ENCODE measurements at places on chromosomes 5 and 9.

- DNase-seq, result no peak
Measured at GRCh38 chr9:88303721-88304451, 84.4 kb upstream of the SPIN1 start.

GRCh38 chr5:14211818-14212803 lies 69.0 kb downstream of the TRIO start:
- DNase-seq, result no peak

DNA sequence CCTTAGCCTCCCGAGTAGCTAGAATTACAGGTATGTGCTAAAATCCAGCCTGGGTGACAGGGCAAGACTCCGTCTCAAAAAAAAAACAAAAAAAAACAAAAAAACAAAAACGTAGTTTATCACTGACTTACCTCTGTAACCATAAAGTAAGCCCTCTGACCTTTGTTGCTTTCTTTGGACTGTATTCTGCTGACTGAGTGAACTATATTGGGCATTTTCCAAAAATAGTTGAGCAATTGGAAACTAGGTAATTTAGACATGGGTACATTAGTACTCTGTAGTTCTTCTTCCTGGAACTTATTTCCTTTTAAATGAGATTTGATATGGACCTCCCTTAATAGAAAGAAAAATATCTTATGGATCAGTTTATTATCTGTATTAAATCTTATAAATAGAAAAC lies 66.6 kb downstream of the ANKHD1 start:
- DNase-seq, result no peak

DNA sequence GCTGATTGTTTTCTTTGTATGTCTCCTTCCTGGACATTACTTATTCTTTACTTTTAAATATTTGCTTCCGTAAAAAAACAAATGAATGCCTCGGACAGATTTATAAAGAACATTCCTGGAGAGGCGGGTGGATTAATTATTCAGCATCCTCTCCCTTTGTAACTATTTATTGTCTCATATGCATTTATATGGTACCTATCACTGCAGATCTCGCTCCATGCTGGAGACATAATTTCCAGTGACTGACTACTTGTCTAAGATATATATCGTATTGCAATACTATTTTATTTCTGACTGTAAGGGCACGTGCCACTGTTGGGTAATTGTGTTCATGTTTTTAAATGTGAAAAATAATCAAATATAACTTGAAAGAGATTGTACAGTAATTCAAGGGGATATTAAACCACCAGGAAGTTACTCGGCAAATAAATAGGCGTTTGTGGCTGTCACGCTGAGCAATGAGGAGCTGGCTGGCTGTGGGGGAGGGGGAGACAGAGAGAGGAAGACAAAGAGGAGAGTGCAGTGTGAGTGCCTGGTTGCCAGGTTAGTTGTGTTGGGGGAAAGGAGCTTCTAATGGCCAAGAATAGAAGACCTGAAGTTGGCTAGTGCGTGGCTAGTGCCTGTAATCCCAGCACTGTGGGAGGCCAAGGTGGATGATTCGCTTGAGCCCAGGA lies 131.8 kb upstream of the GABRP start:
- no peak for DNase-seq

GRCh38 chr9:127437497-127438264 lies 13.5 kb downstream of the ZNF79 start:
- DNase-seq, result no peak

GRCh38 chr5:103454770-103455169 lies 107.8 kb downstream of the NUDT12 start:
- no peak for DNase-seq

DNA sequence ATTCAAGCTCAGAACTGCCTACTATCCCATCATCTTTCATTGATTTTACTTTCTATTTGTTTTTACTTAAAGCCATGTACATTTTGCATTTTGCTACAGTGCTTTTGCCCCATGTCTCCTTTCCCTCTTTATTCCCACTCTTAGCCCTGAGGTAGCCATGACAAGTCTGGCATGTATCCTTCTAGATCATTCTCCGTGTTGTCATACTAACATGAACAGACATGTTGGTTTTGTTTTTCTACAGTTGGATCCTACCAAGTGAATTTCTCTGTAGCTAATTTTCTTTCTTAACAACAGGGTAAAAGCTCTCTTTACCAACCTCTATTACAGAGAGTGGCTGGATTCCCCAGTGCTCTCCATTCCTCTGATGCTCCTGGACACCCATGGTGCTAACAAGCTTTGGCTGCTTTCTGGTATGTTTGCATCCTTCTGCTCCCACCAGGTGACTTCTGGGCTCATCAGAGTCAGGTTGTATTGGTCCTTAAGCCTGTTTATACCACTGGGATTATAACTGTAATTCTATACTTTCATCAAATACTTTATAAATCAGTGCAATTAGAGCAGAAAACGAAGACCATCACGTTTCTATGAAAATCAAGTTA lies 38.8 kb upstream of the BOD1 start:
- DNase-seq, result no peak

- no peak for DNase-seq
Measured at GRCh38 chr5:178586396-178586795, 3.8 kb downstream of the COL23A1 start.

- DNase-seq, result no peak
Measured at GRCh38 chr9:35490910-35491465, 1.1 kb downstream of the RUSC2 start.

GRCh38 chr9:97387936-97388684 lies 23.8 kb upstream of the TDRD7 start:
- peak; percentile 26 for DNase-seq

DNA sequence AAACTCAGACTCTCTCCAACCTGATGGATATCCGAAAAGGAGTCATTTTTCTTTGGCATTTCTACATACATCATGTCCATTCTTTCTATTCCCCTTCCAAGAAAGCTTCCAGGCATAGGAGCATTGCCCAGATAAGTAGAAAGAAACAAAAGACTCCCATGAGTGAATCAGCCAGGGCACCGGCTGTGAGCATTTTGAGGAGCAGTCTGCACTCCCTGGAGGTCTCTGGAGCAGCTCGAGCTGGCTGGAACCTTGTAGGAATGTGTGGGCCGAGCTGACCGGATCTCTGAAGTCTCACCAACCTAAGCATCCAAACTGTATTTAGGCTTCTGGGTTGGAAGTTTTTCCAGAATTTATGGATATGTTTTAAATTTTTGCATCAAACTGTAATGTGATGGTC lies 161.4 kb upstream of the TRPC7 start:
- no peak for DNase-seq

GRCh38 chr5:133799571-133800237 lies 168.7 kb downstream of the C5orf15 start:
- no peak for DNase-seq

GRCh38 chr5:69250593-69250992 lies 15.9 kb downstream of the CDK7 start:
- DNase-seq, result no peak

DNA sequence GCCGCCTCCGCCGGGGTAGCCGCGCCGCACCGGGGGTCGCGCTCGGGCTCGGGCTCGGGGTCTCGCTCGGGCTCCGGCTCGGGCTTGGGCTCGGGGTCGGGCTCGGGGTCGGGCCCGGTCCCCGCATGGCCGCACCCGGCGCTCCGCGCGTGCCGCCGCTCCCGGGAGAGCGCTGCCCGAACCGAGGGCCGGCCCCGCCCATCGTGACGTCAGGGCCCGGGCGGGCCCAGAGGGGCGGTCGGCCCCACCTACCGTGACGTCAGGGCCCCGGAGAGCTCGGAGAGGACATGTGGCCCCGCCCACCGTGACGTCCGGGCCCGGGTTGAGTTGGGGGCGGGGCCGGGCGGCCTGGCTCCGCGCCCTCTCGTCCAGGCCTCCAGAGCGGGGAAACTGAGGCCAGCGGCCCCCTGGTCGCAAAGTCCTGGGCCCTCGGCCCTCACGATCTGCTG lies at the start of gene NSMF:
NSMF (minus strand) TSS at position 183 of the 449 bp plus-strand sequence. CDS start 232 bp downstream, outside the sequence.
- peak; percentile 86 for DNase-seq

GRCh38 chr9:2634818-2635217 lies 13.2 kb downstream of the VLDLR start:
- no peak for DNase-seq

- no peak for DNase-seq
Measured at GRCh38 chr9:78900500-78900899, 603.6 kb downstream of the PSAT1 start.

DNA sequence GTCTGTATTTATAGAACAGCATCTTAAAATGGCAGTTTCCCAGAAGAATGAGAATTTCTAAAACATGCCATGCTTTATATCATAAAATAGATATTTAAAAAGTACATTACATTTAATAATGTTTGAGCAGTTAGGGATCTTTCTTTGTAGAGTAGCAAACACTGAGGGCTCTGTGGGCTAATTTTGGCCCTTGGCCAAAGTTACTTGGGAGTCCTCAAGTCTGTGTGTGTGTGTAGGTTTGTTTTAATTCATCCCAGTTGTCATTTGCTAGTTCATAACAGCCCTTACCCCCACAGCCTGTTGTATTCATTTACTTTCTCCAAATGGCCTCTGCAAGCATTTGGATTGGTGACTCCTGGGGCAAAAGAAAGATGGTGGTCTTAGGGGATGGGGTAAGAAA lies 576.4 kb upstream of the SGCD start:
- DNase-seq, result no peak

- no peak for DNase-seq
Measured at GRCh38 chr9:134531220-134531970, 110.2 kb upstream of the COL5A1 start.

DNA sequence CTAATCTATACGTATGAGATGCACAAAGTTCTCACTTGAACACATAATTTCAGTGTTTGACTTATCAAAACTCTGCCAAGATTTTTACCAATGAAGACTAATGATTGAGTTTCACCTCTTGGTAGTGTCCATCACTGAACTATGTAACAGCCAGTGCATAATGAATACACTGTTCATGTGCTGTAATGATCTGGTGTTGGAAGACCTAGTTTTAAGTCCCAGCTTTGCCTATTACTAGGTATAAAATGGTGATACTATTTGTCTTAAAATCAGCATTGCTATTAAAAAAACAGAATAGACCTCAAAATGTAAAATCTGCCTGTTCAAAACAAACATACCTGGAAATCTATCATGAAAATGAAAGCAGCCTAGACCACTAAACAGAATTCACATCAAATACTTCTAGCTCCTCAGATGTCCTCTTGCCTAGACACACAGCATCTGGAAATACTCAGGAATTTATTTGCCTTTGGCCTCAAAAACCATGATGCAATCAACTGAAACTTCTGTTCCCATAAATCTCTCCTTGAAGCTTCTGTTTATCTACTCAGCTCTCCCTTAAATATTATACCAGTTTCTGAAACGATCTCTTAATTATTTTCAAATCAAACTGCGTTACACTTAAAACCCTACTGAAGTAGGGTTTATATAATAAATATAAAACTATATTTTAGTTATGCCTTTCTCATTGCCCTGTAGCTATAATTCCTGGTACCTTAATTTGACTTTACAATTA lies 38.1 kb downstream of the MRPS27 start:
- peak; percentile 70 for DNase-seq

- DNase-seq, result no peak
Measured at GRCh38 chr5:29758986-29759421, 1434.5 kb upstream of the CDH6 start.

DNA sequence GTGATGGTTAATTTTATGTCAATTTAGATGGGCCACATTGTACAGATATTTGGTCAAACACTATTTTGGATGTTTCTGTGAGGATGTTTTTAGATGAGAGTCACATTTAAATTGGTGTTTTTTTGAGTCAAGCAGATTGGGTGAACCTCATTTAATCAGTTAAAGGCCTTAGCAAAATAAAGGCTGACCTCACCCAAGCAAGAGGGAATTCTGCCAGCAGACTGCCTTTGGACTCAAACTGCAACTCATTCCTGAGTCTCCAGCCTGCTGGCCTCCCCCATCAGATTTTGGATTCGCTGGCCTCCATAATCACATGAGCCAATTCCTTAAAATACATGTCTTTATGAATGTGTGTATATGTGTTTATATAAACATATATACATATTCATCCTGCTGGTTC lies 282.7 kb upstream of the POU5F2 start:
- no peak for DNase-seq

- DNase-seq, result no peak
Measured at GRCh38 chr5:134637116-134637721, 4.6 kb upstream of the SAR1B start.

GRCh38 chr9:134040176-134040565 lies 14.9 kb downstream of the BRD3OS start:
- DNase-seq, result no peak

DNA sequence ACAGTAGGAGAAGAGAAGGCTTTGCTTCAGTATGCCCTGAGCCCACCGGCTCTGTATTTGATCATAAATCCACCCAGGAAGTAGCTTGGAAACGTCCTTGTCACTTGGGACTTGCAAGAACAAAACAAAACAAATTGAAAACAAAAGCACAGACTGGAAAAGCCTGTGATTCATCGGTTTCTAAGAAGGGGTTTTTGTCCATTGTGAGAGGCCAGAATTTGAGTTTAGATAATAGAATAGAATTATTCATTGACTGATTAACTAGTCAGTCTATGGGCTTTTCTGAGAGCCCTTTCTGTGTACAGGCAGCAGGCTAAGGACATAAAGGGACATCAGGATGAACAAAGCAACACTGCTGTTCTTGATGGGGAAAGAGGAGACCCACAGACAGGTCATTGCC lies 424.8 kb downstream of the IRX1 start:
- DNase-seq, result no peak

- DNase-seq, result no peak
Measured at GRCh38 chr9:135920256-135920930, 13.0 kb upstream of the CAMSAP1 start.

- DNase-seq, result peak; percentile 21
Measured at GRCh38 chr5:54867310-54867944, 118.0 kb downstream of the ESM1 start.

GRCh38 chr9:36092509-36093215 lies 43.9 kb upstream of the GLIPR2 start:
- no peak for DNase-seq

- DNase-seq, result no peak
Measured at GRCh38 chr5:55600086-55600485, 65.3 kb upstream of the PLPP1 start.

- DNase-seq, result no peak
Measured at GRCh38 chr9:132125944-132126679, 35.7 kb upstream of the NTNG2 start.

DNA sequence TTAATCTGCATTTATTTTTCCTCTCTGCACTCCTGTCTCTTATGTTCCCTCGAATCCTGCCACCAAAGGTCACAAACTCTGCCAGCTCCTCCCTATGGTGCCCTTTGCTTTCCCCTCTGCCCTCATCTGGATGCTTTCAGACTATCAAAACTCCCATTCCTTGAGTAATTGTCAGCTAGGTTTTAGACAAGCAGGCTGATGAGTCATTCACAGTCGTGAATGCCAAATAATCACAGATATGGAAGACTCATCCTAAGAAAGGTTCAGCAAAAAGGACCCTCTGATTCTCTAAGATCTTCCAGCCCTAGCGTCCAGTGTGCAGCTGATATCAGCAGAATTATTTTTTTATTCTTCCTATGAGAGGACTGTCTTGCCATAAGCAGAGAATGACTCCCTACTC lies 104.5 kb upstream of the NUDT12 start:
- no peak for DNase-seq

- DNase-seq, result no peak
Measured at GRCh38 chr9:25003686-25004085, 458.0 kb upstream of the IZUMO3 start.

- DNase-seq, result no peak
Measured at GRCh38 chr5:99378443-99378842, 449.6 kb upstream of the CHD1 start.

- DNase-seq, result no peak
Measured at GRCh38 chr9:76136986-76137385, 246.5 kb downstream of the PCSK5 start.

- no peak for DNase-seq
Measured at GRCh38 chr5:162948677-162949076, 488.7 kb upstream of the CCNG1 start.

Measured in SK-N-DZ (cell line).